Neural crest cell (in vitro differentiated cells): ENCODE measurements at places on chromosomes 3 and 15.
A peak's percentile ranks its signal among the peaks of the same experiment; 100 is the strongest.

DNA sequence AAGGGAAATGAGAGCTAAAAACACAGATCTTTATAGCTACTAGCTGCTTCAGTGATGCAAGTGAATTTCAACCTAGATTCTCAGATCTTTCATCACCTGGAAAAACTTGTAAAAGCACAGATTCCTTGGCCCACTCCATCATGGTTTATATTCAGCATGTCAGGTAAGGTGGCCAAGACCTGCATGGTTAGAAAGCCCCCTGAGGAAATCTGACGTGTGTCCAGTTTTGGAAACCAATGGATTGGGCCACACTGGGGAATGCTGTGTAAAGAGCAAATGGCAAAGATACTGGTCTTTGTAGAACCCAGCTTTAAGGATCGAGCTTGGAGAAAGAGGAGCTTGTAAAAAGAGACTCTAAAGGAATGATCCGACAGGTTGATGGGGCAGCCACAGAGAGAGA lies 397.0 kb upstream of the ARRDC4 start:
- H3K27me3 ChIP-seq, result no peaks in the 10 kb centered on the region
- H3K27ac ChIP-seq, result no peak overlapping the region
- no peak for DNase-seq
- peaks cover 22% of the 10 kb centered on the region for H3K4me1 ChIP-seq

GRCh38 chr3:22091329-22091728 lies 340.3 kb upstream of the ZNF385D start:
- no peaks in the 10 kb centered on the region for H3K4me1 ChIP-seq
- H3K27ac ChIP-seq, result no peak overlapping the region
- H3K4me3 ChIP-seq, result no peak overlapping the region
- no peak for DNase-seq
- H3K36me3 ChIP-seq, result no peaks in the 10 kb centered on the region

- no peaks in the 10 kb centered on the region for H3K27me3 ChIP-seq
- H3K27ac ChIP-seq, result peak overlapping the region; percentile 99
- DNase-seq, result no peak
- H3K4me3 ChIP-seq, result no peak overlapping the region
- no peaks in the 10 kb centered on the region for H3K36me3 ChIP-seq
- H3K4me1 ChIP-seq, result peaks cover 79% of the 10 kb centered on the region
These were observed 153.8 kb downstream of the IGF1R start for GRCh38 chr15:98802187-98802586.

DNA sequence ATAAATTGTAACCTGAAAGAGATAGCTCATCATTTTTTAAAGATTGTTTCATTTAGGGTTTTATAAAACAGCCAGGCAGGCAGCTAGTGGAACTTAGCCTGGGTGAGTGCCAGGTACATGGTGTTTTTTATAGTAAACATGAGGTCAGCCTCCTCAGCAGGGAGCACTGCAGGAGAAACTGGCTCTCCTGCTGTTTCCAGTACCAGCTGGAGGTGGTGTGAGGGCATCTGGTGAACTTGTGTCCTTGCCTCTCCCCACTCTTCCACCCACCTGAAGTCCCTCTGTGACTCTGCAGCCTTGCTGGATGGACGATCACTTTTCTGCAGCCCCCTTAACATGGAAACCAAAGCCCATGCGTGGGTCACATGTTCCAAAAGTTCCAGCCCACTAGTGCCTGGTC lies 128.4 kb downstream of the FAM174B start:
- H3K4me3 ChIP-seq, result no peak overlapping the region
- H3K27ac ChIP-seq, result no peak overlapping the region
- no peak for DNase-seq
- peaks cover 12% of the 10 kb centered on the region for H3K4me1 ChIP-seq

DNA sequence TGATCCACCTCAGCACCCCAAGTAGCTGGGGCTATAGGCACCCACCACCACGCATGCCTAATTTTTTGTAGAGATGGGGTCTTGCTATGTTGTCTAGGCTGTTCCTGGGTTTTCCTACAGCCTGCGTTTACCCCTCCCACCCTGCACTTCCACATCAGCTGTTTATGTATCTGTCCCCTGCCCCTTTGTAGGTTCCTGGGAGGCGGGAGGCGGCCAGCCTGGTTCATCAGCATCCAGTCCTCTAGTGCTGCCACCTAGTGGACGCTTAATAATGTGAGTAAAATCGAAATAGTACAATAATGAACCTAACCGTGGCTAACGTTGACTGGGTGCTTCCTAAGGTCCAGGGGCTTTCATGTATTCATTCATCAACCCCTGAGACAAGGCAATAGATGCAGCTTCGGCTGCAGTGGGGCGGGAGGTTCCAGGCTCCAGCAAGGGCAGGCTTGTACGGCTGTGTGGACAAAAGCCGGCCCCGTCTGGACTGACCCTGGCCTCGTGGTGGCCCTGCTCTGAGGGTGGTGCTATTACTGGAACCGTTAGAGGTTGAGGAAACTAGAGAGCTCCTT lies 1.2 kb upstream of the LCTL start:
- H3K4me3 ChIP-seq, result peak overlapping the region; percentile 67
- H3K27ac ChIP-seq, result no peak overlapping the region
- peak; percentile 87 for DNase-seq
- H3K4me1 ChIP-seq, result peaks cover 26% of the 10 kb centered on the region

- H3K36me3 ChIP-seq, result peaks cover 4% of the 10 kb centered on the region
- no peak overlapping the region for H3K4me3 ChIP-seq
- no peaks in the 10 kb centered on the region for H3K4me1 ChIP-seq
- DNase-seq, result no peak
These were observed 356.6 kb upstream of the NPAP1 start for GRCh38 chr15:24318981-24319380.

DNA sequence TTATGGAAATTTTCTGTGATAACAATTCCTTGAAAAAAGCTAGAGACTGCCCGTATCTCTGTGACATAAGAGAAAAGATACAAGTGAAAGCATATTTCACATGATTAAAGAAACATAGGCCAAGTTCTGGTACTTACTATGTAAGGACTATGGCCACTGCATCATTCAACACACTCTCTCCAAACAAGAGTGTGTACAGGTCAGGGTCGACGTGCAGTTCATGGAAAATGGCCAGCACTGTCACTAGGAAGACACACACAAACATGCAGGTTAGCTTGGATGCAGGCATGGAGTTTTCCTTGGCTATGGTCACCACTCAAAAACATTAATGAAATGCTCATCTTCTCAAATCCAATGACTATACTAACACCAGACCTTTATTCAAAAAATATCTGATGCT lies 196.2 kb downstream of the SLC9A9 start:
- H3K4me3 ChIP-seq, result no peak overlapping the region
- no peak overlapping the region for H3K27ac ChIP-seq
- no peaks in the 10 kb centered on the region for H3K27me3 ChIP-seq

GRCh38 chr3:97089621-97090020 lies 275.2 kb downstream of the EPHA6 start:
- no peaks in the 10 kb centered on the region for H3K27me3 ChIP-seq
- no peak overlapping the region for H3K4me3 ChIP-seq
- no peaks in the 10 kb centered on the region for H3K36me3 ChIP-seq

DNA sequence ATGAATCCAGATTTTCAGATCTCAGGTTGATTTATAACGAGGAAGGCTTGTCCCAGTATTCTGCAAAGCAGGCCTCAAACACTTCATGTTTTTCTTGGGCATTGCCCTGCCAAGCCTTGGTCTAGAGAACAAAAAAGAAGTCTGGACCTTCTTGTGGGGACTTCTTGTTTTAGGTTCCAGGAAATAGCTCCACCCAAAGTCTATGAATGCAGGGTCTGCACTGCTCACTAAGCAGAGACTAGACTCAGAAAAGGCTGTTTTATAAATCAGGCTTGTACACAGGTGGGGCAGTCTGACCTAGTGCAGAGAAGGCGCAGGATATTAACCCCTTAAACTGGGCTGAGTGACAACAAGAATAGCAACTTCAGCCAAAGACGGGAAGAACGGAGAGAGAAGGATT lies 44.3 kb downstream of the GLB1 start:
- H3K4me3 ChIP-seq, result no peak overlapping the region
- no peak for DNase-seq
- no peaks in the 10 kb centered on the region for H3K27me3 ChIP-seq
- H3K36me3 ChIP-seq, result peaks cover 12% of the 10 kb centered on the region
- no peaks in the 10 kb centered on the region for H3K4me1 ChIP-seq

DNA sequence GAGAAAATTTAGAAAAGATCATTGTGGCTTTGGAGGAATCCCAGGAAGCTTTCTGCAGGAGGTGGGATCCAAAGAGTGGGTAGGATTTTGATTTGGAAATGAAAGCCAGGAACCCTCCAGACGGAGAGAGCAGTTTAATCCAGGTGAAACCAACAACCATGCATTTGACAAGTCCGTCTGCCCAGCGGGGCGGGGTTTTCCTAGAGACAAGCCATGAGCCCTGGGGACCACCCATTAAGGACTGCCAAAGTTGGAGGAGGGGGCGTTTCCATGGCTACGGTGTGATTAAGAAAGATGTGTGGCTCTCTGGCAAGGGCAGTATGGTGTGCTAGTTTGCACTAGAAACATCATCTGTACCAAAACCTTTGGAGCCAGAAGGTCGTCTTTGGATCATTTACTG lies 53.4 kb downstream of the SRGAP3 start:
- peaks cover 92% of the 10 kb centered on the region for H3K4me1 ChIP-seq
- H3K27me3 ChIP-seq, result no peaks in the 10 kb centered on the region
- H3K4me3 ChIP-seq, result peak overlapping the region; percentile 66
- peak; percentile 61 for DNase-seq
- H3K36me3 ChIP-seq, result peaks cover 20% of the 10 kb centered on the region

- no peak overlapping the region for H3K4me3 ChIP-seq
- no peak for DNase-seq
- H3K27ac ChIP-seq, result no peak overlapping the region
These were observed 15.5 kb upstream of the EHD4 start for GRCh38 chr15:41987925-41988275.

- H3K4me1 ChIP-seq, result peaks cover 53% of the 10 kb centered on the region
- DNase-seq, result no peak
- no peaks in the 10 kb centered on the region for H3K36me3 ChIP-seq
- no peak overlapping the region for H3K4me3 ChIP-seq
- no peaks in the 10 kb centered on the region for H3K27me3 ChIP-seq
These were observed 26.7 kb downstream of the PIAS1 start for GRCh38 chr15:68080783-68081182.

GRCh38 chr3:141469720-141470119 lies 17.1 kb upstream of the RASA2 start:
- DNase-seq, result no peak
- H3K27me3 ChIP-seq, result no peaks in the 10 kb centered on the region
- peaks cover 7% of the 10 kb centered on the region for H3K36me3 ChIP-seq
- H3K27ac ChIP-seq, result no peak overlapping the region
- no peak overlapping the region for H3K4me3 ChIP-seq

GRCh38 chr3:61946570-61947324 lies 385.4 kb downstream of the PTPRG start:
- H3K27ac ChIP-seq, result no peak overlapping the region
- peaks cover 2% of the 10 kb centered on the region for H3K36me3 ChIP-seq
- no peak for DNase-seq
- H3K4me3 ChIP-seq, result no peak overlapping the region
- H3K4me1 ChIP-seq, result peaks cover 28% of the 10 kb centered on the region
- no peaks in the 10 kb centered on the region for H3K27me3 ChIP-seq
